Esophagus mucosa (tissue), 1 donor: ENCODE measurements at places on chromosomes 16 and 17. TPM values are rescaled to one million over a fixed set of nuclear protein-coding genes. Genes with fewer than 3 reads are reported as not detected.

GRCh38 chr17:33674685-33675084 lies 381.6 kb upstream of the ASIC2 start:
- ATAC-seq, result peak; percentile 81

DNA sequence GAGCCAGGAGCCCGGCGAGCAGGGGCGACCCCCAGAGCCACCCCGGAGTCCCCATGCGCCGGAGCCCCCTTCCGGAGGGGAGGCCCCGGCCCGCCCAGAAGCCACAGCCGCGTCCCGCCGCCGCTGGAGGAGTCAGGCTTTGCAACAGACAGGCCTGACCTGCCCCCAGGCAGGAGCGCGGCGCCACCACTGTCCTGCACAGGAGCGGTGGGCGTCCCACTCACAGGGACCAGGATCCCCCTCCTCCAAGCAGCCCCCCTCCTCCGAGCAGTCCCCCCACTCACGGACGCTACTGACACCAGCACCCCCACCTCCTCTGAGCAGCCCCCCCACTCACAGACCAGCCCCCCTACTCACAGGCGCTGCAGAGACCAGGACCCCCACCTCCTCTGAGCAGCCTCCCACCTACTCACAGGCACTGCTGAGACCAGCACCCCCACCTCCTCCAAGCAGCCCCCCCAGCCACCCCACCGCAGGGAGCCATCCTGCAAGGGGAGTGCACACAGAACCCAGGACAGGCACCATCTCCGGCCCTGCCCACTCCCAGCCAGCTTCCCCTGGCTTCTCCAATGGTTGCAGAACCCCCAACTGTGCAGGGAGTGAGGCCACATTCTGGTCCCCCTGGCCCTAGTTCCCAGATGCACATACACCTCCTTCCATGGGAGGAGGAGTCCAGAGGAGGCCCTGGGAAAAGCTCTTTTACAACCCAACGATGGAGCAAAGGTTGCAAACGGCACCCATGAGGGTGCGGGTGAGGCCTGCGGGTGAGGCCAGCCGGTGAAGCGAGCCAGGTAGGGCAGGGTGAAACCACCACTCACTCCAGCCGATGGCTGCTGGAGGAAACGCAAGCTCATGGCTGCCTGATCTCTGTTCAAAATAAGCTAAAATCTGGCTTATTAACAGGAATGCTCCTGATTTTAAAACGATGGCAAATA lies 69.9 kb downstream of the ABR start:
- peak; percentile 5 for ATAC-seq

DNA sequence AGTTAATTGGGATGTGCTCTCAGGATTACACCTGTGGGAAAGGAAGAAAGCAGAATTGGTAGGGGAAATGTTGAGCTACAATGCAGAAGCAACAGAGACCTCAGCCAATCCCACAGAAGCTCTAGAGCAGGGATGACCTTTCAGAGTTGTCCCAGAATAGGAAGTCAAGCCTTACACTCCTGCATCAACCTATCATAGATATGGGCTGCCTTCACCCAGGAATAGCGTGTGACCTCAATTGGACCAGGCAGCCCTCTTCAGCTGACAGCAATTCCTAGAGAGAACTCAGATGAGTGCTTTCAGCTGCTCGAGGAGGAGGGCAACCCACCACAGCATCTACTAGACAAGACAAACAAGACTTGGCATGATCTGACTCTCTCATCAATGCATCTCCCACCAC lies 189.7 kb downstream of the TMEM132E start:
- no peak for ATAC-seq

DNA sequence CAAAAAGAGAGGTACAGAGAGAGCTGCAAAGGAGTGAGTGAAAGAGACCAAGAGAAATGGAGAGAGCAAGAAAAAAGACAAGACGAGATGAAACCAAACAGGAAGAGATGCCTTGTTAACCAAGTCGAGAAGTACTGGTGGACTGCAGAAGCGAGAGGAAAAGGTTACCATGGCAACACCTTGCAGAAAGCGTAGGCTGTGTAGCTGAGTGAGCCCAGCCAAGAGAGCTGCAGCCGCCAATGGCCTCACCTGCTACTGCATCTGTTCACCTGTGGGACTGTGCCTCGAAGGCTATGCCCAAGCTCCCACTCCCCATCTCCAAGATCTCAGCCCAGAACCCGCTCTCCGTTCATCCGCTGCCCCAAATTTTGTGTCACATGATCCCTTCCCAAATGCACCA lies 161.3 kb downstream of the SLC39A11 start:
- no peak for ATAC-seq

GRCh38 chr16:89442990-89443726 lies 47.2 kb downstream of the ANKRD11 start:
- peak; percentile 90 for ATAC-seq

- no peak for ATAC-seq
These were observed 149.4 kb upstream of the HS3ST3A1 start for GRCh38 chr17:13750816-13751793.

DNA sequence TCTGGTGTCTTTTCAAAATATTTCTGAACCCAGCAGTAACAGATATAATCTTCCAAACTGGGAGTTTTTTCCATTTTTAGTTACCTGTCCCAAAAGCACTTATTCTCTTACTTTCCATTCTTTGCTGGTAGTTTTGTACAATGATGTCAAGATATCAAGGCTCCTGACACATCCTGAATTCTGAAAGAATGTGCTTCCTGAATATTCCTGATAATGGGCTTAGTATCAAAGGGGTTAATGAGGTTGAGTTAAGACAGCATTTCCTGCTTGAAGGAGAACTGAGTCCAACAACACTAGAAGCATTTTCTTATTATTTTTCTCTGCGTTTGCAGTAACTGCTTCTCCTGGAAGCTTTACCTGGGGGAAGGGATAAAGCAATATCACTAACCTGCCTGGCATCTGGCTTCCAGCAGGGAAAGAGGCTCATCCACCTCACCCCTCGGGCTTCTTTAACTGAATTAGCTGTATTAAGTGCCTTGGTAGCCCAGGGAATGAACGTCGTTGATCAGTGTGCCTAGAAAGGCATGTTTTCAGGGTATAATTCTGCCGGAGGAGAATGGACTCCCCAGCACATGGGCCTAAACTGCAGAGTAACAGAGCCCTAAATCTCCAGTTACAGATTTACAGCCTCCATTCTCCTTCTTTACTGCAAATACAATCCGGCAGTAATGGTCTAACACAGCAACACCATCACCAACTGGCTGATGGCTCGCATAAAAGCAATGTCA lies 134.4 kb downstream of the SNX11 start:
- ATAC-seq, result no peak

- no peak for ATAC-seq
These were observed 49.2 kb downstream of the TNRC6A start for GRCh38 chr16:24778671-24779070.

DNA sequence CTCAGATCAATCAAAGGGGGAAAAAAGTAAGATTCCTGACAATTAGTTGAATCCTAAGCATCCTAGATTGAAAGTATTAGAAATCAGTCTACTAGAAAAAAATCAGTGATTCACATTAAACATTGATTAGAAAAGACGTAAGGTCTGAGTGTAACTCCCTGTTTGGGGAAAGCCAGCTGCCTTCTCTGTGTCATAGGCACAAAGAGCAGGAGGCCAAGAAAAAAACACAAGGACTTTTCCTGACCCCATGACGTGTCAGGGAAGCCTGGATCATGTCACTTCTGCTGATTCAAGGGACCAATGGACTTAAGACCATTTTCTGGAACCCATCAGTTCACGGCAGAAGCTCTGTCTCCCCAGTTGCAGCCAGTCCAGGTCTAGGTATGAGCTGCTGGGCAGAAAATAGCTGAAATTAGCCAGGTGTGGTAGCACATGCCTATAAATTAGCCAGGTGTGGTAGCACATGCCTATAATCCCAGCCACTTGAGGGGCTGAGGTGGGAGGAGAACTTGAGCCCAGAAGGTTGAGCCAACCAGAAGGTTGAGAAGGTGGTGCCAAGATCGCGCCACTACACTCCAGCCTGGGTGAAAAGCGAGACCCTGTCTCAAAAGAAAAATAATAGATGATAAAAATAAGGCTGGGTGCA lies 35.9 kb downstream of the RANBP10 start:
- ATAC-seq, result no peak

DNA sequence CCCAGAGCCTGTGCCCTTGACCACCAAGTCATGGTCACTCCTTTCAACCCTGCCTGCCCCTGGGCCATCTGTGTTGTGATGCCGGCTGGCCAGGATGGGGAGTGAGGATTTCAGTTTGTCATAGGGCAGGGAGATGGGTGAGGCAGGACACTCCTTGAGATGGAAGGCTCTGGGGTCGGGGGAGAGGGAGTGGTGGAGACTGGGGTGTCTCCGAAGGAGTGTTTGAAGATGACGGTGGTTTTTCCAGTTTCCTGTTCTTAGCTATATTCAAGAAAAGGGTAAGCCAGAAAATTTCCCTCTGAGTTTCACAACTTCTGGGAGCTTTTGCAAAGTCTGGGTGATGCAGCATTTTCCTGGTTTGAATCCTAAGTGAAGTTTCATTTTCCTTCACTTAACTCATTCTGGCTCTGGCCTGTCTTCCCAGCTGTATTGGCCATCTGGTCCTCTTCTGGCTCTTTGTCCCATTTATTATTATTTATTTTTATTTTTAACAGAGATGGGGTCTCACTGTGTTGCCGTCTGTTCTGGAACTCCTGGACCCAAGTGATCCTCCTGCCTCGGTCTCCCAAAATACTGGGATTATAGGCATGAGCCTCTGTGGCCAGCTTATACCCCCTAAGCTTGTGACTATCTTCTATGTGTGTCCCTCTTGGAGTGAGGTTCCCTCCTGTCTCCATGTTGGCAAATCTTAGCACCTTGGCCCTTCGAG lies 27.7 kb downstream of the ABCC1 start:
- ATAC-seq, result peak; percentile 66

TBC1D3K gene
- not detected for total RNA-seq

TP53 gene
- 74.1 TPM for total RNA-seq

HOXB5 gene
- total RNA-seq, result 0.16 TPM

ZACN gene
- total RNA-seq, result not detected

FOXF1 gene
- total RNA-seq, result 0.68 TPM

GGT6 gene
- 41.6 TPM for total RNA-seq
